ENCODE measurements at places on chromosomes 5 and 9.

DNA sequence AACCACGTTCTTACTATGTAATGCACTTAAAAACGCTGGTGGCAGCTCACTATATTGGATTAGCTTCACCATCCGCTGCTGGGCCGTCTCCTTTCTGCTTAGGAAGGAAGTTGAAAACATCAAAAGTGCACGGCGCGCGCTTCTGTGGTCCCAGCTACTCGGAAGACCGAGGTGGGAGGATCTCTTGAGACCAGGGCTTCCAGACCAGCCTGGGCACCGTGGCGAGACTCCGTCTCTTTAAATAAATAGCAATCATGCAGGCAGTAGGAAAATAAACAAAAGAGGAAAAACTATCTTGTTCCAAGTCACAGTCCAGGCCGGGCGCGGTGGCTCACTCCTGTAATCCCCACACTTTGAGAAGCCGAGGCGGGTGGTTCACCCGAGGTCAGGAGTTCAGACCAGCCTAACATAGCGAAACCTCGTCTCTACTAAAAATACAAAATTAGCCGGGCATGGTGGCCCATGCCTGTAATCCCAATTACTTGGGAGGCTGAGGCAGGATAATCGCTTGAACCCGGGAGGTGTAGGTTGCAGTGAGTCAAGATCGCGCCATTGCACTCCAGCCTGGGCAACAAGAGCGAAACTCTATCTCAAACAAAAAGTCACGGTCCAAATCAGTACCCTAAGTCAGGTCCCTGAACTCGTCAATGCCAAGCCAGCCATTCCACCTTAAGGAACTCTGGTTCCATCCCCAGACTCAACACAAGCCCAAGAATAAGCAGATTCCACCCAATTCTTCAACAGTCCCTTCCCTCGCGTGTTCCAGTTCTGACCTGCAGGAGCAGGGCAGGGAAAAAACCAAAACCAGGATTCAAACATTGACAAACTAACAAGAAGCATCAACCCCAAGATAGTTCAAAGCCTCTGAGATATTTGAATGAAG, 1.0 kb upstream of the GOLGA1 start:
- no peaks in the 10 kb centered on the region for H3K27me3 ChIP-seq
- H3K4me3 ChIP-seq: peak overlapping the region; percentile 88
- peaks cover 19% of the 10 kb centered on the region for H3K36me3 ChIP-seq
- peak overlapping the region; percentile 96 for H3K27ac ChIP-seq
- DNase-seq: peak; percentile 44

DNA sequence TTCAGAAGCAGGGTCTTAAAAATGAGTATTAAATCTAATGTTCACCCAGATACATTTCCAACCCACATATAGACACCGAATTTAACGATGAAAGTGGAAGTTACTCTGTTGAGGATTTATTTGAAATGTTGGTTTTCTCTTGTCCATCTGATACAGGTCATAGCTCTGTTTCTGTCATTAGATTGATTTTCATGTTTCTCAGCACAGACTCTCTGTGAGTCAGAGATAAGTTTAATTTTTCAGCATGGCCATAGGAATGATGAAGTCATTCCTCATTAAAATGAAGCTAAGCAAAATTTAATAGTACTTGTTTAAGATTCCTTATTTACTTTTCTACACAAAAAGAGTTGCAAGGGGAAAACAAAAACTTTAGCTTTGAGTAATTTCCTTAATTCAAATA, 38.8 kb downstream of the GHR start:
- H3K4me3 ChIP-seq: no peak overlapping the region
- no peak overlapping the region for H3K27ac ChIP-seq
- no peak for DNase-seq
- no peaks in the 10 kb centered on the region for H3K27me3 ChIP-seq
- H3K36me3 ChIP-seq: no peaks in the 10 kb centered on the region
- no peaks in the 10 kb centered on the region for H3K4me1 ChIP-seq

- DNase-seq: no peak
- H3K27me3 ChIP-seq: no peaks in the 10 kb centered on the region
- no peak overlapping the region for H3K27ac ChIP-seq
- H3K4me3 ChIP-seq: no peak overlapping the region
- no peaks in the 10 kb centered on the region for H3K4me1 ChIP-seq
These were observed 132.9 kb downstream of the ADAMTSL1 start for GRCh38 chr9:18606846-18607245.

DNA sequence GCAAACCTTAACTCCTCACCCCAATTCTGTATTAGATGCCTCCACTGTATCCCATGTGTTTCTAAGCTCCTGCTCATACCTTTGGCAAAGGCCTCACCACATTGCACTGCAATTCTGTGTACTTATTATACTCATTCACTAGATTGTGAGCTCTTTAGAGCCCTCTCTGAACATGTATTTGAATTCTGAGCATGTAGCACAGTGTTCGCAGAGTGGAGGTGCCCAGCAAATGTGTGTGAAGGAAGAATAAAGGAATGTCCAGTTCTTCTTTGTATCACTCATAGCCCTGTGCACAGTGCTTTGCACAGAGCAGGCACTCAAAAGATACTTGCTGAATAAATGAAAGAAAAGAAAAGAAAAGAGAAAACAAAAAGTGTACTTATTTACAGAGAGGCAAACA, 301.1 kb upstream of the EFNA5 start:
- H3K27ac ChIP-seq: no peak overlapping the region
- no peak overlapping the region for H3K4me3 ChIP-seq
- no peaks in the 10 kb centered on the region for H3K36me3 ChIP-seq
- DNase-seq: no peak

DNA sequence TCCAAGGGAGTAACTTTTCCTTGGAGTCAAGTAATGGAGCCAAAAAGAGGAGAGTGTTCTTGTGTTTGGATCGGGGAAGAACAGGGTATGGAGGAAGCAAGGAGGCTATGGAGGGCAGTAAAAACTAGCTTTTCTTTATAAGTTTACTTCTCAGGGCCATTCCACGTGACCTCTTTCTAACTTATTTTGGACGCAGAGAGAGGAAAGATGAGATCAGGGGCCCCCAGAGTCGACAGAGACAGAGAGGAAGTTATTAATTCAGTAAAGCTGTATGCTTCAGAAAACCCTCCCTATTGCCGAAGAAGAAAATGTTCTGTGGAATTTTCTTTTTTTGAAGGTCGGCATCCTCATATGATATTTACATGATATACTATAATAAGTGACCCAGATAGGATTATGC, 233.8 kb upstream of the MPDZ start:
- DNase-seq: no peak
- no peak overlapping the region for H3K27ac ChIP-seq
- no peaks in the 10 kb centered on the region for H3K4me1 ChIP-seq

GRCh38 chr5:142680605-142681259, 5.2 kb downstream of the FGF1 start:
- no peaks in the 10 kb centered on the region for H3K4me1 ChIP-seq
- DNase-seq: no peak
- no peak overlapping the region for H3K4me3 ChIP-seq
- H3K36me3 ChIP-seq: no peaks in the 10 kb centered on the region
- peaks cover 6% of the 10 kb centered on the region for H3K27me3 ChIP-seq

- peaks cover 32% of the 10 kb centered on the region for H3K4me1 ChIP-seq
- peaks cover 20% of the 10 kb centered on the region for H3K36me3 ChIP-seq
- H3K4me3 ChIP-seq: peak overlapping the region; percentile 89
These were observed 1.7 kb upstream of the NTMT1 start for GRCh38 chr9:129624168-129624759.

GRCh38 chr5:120803282-120803681, 339.2 kb downstream of the PRR16 start:
- no peaks in the 10 kb centered on the region for H3K36me3 ChIP-seq
- no peak for DNase-seq
- H3K27ac ChIP-seq: no peak overlapping the region
- H3K27me3 ChIP-seq: no peaks in the 10 kb centered on the region
- no peaks in the 10 kb centered on the region for H3K4me1 ChIP-seq

GRCh38 chr5:5270958-5271785, 131.0 kb downstream of the ADAMTS16 start:
- H3K4me3 ChIP-seq: no peak overlapping the region
- H3K27ac ChIP-seq: no peak overlapping the region
- H3K36me3 ChIP-seq: no peaks in the 10 kb centered on the region
- H3K27me3 ChIP-seq: peaks cover 20% of the 10 kb centered on the region
- no peak for DNase-seq

DNA sequence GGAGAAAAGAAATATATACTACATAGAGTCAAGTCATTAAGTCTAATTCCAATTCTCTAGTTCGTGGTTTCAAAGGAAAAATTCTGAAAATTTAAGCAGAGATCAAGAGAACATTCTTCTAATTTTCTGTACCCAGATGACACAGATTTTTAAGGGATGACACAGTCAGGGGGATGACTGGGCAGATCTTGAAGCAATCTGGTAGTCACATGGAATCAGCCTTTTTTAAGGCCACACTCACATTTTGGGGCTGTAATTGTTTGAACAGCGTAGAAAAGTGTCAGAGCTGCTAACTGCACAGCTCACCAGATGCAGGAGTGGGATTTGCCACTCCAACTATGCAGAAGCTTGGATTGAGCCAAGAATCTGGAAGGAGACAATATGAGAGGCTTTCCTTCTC, 20.4 kb downstream of the PDE4D start:
- H3K27me3 ChIP-seq: no peaks in the 10 kb centered on the region
- H3K4me3 ChIP-seq: no peak overlapping the region
- DNase-seq: no peak

DNA sequence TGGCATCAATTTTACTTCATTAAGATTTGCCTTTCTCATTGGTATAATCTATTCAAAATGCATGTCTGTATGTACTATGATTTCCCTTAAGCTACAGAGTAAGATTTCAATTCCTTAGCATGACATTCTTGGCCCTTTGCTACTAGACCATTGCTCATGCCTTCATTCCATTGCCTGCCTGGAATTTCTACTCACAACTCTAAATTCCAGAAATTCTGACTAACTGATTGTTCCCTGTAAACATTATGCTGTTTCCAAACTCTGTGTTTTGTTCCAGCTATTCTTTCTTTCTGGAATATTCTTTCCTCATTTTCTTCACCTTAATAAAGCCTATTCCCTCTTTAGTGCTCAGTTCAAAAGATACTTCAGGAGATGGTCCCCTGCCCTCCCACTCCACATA, 568.8 kb upstream of the SEMA6A start:
- no peak overlapping the region for H3K4me3 ChIP-seq
- no peaks in the 10 kb centered on the region for H3K27me3 ChIP-seq
- H3K27ac ChIP-seq: no peak overlapping the region

- H3K4me1 ChIP-seq: no peaks in the 10 kb centered on the region
- H3K4me3 ChIP-seq: no peak overlapping the region
- no peaks in the 10 kb centered on the region for H3K27me3 ChIP-seq
These were observed 221.1 kb upstream of the ACTBL2 start for GRCh38 chr5:57703721-57704120.

Measured in central memory CD8-positive, alpha-beta T cell (primary cell).